ENCODE measurements at places on chromosomes 12 and 14.

DNA sequence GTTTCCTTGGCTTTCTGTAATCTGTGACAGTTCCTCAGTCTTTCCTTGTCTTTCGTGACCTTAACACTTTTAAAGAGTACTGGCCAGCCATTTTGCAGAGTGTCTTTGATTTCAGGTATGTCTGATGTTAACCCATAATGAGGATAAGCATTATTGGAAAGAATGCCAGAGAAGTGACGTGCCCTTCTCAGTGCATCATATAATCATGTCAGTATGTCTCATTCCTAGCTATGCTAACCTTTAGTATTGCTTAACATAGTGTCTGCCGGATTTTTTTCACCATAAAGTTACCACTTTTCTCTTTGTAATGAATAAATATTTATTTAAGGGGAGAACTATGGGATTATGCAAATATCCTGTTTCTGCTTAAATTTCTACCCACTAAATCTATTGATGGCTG, 28.5 kb downstream of the RERG start:
- no peak for DNase-seq

DNA sequence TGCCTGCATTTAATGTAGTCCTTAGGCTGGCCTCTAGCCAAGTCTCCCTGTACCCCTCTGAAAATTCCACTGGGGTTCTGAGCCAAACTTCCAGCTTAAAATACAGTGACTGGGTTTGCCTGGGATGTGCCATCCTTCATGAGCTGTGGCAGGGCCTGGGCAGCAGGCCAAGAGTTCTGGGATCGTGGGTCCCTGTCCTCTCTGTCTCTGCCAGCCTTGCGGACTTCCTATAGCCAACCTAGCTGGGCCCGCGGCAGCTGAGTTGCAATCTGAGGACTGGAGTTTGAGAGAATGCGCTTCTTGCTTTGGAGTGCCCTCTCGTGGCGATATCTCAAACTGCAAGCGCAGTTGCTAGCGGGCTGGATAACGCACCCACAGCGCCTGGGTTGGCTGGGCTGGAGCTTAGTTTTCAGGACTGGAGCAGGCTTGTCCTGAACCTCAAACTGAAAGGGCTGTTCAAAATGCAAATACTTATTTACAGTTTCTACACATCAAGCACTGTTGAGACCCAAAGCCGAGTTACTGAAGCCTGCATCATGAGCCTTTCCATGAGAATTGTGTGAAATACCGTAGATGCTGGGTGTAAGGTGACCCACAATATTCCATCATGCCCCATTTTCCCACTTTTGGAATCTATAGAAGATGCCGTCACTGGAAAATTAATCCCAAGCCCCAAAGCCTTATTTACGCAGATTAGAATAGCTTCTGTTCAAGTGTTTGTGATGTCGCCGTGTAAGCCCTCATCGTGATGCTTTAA, 7.3 kb upstream of the IFI27L2 start:
- DNase-seq, result peak; percentile 73

GRCh38 chr12:48165089-48165981, 8.0 kb upstream of the ASB8 start:
- no peak for DNase-seq

- no peak for DNase-seq
Observed at GRCh38 chr14:92670160-92670559, 78.3 kb downstream of the LGMN start.

- DNase-seq, result no peak
Observed at GRCh38 chr14:54828037-54828436, 74.6 kb downstream of the GCH1 start.

DNA sequence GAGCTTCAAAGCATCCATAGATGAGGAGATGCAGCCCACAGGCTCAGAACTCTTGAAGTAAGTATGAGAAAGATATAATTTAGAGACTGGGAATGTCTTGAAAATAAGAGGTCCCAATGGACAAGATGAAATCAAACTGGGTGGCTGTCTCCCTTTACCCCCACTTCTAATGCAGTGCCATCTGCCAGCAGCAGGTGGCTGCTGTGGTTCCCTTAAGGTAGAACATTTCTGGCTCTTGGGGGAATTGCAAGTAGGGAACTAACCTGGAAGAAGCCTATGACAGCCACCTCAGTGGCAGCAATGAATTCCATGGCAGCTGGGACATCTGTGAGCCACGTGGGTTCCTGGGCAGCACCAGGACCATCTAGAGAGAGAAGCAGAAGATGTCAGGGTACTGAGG, 648 bp downstream of the ERP27 start:
- DNase-seq, result no peak

DNA sequence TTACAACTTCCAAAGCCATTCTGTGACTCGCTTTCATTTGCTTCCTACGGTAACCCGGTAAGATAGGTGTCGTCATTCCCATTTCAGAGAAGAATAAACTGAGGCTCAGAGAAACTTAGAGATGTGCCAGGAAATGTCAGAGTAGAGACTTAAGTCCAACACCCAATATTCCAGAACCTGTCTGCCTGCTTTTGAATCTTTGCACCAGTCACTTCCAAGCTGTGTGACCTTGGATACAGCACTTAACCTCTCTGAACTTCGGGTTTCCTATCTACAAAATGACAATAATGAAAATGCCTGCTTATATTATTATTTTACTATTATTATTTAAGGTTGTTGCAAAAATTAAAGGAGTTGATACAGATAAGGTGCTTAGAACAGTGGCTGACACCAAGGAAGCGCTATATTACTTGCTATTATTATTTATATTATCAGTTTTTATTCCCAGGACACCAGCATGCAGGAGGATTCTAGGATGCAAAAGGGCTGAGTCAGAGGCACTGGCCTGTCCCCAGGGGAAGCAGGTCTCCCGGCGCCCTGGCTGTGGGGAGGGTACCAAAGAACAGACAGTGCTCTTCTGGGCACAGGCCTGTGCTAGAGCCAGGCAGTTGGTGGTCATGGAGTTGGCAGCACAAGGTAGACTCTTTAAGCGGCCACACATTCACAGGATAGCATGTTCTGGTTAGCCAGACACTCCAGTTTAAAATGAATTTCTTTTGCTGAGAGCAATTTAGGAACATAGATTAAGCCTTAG, 5.4 kb downstream of the HSPB8 start:
- DNase-seq, result no peak

DNA sequence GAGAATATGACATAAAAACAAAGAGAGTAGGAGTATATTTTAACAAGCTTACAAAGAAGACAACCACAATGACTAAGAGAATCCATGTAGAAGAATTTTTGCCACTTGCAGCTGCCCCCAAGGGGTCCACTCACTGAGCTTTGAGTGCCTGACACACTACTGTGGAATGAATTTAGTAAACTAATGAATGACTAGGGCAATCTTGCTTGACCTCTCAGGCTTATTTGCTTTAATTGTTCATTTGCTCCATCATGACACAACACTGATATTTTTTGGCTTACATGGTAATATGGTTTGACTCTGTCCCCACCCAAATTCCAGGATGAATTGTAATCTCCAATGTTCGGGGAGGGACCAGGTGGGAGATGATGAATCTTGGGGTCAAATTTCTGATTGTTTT, 249.1 kb upstream of the FAR2 start:
- DNase-seq, result no peak

- DNase-seq, result no peak
Observed at GRCh38 chr14:33996462-33996861, 45.6 kb upstream of the EGLN3 start.

DNA sequence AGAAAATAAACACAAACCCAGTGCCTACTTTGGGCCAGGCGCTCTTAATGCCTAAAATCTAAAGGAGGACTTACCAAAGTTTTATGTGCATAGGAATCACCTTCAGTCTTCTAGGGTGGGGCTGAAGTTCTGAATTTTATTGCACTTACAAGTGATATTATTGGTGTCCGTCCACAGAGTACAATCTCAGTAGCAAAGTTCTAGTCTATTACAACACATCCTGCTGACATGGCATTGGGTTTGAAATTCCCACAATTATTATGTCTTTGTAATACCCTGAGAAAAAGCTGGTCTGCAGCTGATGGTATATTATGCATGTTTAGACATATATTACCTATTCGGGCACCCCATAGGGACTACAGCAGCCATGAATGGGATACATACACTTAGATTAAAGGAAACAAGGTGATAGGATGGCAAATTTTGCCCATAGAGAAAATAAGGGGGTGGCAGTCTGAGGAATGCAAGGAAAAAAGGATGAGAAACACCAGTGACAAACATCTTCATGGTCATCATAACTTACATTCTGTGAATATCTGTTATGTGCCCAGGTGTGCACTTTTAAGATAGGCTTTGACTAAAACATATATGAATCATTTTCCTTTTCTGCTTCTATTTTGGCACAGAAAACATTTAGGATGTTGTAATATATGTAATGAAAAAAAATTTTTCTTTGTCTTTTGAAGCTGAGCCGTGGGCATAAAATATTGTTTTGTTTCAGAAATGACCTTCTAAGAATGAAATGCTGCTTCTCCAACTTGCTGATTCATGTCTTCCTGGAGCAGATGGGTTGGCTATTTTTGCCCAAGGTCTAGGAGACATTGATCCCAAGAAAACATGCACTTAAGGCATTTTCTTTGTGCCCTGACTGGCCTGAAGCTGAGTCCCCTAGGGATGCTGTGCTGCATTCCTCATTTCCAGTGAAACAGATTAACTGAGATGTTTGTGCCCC, 27.2 kb upstream of the ALG10 start:
- no peak for DNase-seq

- DNase-seq, result no peak
Observed at GRCh38 chr14:82449926-82450468, 916.3 kb upstream of the SEL1L start.

- no peak for DNase-seq
Observed at GRCh38 chr12:70948976-70949336, 28.4 kb upstream of the PTPRR start.

DNA sequence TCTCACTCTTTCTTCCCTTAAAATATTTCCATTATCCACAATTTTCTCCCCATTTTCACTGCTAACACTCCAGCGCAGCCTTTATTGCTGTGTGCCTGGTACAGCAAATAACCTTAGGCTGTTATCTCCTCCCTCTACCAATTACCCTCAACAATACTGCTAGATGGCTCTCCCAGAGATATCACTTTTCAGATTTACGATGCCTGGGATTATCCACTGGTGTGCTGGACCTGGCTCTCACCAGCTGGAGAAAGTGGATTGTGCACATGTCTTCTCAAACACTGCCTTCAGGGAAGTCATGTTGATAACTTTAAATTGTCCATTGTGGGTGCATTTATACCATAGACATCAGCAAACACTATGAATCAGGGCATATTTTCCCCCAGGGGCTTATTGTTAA, 101.9 kb upstream of the ADAMTS20 start:
- no peak for DNase-seq

GRCh38 chr14:93788543-93789227, 400 bp upstream of the PRIMA1 start:
- DNase-seq, result no peak

- no peak for DNase-seq
Observed at GRCh38 chr14:31944256-31945073, 132.6 kb upstream of the ARHGAP5 start.

DNA sequence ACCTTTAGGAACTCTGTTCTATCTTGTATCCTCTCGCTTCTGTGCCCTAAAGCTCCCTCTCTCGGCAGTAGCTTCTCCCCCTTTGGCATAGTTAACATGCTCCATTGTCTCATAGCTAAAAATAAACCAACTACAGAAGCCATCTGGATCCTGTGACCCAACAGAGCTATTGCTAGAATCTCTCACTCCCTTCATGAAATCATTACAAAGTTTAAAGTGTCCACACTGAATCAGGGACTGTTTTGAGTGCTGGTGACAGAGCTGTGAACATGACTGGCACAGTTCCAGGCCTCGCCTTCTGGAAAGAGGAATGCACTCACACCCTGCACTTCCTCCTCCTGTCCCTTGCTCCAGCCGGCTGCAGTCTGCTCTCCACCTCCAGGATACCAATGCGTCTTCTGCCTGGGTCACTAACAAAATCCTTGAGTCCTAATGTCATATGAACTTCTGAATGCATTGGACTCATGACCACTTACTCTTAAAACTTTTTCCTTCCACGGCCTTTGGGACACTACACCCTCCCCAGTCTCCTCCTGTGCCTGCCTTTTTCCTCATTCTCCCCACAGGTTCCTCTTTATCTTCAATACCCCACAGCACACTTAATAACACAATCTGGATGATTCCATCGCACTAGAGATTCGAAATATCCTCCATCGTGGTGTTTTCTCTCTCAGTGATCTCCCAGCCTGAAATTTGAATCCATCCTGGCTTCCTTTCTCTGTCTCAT, 13.2 kb downstream of the PLBD1 start:
- DNase-seq, result no peak

DNA sequence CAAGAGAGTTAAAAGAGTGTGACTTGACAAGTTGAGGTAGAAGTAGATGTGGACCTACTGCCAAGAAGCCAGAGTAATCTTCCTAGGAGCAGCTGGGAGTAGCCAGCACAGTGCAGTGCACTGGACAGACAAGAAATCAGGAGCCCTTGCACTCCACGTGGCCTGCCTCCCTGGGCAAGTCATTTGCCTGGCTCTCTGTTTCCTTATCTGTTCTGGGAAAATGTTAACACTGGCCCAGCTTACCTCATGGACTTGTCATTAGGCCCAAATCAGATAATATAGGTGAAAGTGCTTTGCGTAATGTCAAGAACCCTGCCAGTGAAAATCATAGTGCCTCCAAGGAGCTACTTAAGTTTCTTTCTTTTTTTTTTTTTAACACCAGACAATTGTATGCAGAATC, 19.2 kb downstream of the SLC7A8 start:
- no peak for DNase-seq

- DNase-seq, result no peak
Observed at GRCh38 chr12:64110864-64111263, 111.2 kb downstream of the KICS2 start.

- no peak for DNase-seq
Observed at GRCh38 chr12:59086126-59086525, 165.8 kb upstream of the LRIG3 start.

GRCh38 chr14:31241450-31242114, 34.0 kb upstream of the HECTD1 start:
- no peak for DNase-seq

DNA sequence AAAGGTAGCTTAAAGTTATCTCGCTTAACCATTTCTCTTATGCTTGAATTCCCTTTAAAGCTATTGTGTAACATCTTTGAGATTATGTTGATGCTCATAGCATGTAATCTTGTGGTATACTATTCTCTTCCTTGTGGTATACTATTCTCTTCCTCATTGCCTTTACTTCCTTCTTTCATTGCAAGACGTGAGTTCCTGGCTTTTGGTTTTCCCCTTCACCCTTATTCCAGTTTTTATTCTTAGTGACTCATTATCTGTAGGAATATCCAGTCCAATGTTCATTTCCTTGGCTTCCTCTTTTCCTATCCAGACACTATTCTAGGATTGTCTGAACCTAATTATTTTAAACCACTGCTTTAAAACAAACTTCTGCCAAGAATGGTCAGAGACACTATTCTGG, 564.0 kb downstream of the CCER1 start:
- DNase-seq, result no peak

GRCh38 chr12:38411426-38411825, 94.9 kb downstream of the ALG10B start:
- no peak for DNase-seq

- no peak for DNase-seq
Observed at GRCh38 chr14:37594238-37594970, 645 bp downstream of the FOXA1 start.

- DNase-seq, result no peak
Observed at GRCh38 chr14:63478010-63478409, 65.2 kb downstream of the PPP2R5E start.

GRCh38 chr14:58797010-58797429, 159.3 kb downstream of the DACT1 start:
- no peak for DNase-seq

Measured in stimulated activated CD8-positive, alpha-beta memory T cell treated with anti-CD3 and anti-CD28 coated beads, Interleukin-2, amount 100 ng/mL, for 1 hour (primary cell).